Upper lobe of right lung (tissue), 1 donor: ENCODE measurements at places on chromosomes 3 and 15.

DNA sequence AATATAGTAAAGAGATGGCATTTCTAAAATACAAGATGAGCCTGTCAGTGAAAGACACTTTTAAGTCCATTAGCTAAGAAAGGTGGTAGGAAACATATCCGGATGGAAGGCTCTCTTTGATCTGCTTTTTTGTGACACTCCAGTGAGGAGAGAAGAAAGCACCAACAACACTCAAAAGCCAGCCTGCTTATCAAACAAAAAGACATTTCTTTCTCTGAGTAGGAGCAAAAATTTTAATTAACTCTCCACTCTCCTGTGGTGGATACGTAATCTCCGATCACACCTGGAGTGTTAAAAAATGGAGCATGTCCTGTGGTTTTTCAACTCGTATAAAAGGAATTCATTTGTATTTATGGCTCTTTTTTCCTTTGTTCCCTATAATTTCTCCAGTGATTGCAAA lies 65.3 kb downstream of the OXNAD1 start:
- no peak for DNase-seq

DNA sequence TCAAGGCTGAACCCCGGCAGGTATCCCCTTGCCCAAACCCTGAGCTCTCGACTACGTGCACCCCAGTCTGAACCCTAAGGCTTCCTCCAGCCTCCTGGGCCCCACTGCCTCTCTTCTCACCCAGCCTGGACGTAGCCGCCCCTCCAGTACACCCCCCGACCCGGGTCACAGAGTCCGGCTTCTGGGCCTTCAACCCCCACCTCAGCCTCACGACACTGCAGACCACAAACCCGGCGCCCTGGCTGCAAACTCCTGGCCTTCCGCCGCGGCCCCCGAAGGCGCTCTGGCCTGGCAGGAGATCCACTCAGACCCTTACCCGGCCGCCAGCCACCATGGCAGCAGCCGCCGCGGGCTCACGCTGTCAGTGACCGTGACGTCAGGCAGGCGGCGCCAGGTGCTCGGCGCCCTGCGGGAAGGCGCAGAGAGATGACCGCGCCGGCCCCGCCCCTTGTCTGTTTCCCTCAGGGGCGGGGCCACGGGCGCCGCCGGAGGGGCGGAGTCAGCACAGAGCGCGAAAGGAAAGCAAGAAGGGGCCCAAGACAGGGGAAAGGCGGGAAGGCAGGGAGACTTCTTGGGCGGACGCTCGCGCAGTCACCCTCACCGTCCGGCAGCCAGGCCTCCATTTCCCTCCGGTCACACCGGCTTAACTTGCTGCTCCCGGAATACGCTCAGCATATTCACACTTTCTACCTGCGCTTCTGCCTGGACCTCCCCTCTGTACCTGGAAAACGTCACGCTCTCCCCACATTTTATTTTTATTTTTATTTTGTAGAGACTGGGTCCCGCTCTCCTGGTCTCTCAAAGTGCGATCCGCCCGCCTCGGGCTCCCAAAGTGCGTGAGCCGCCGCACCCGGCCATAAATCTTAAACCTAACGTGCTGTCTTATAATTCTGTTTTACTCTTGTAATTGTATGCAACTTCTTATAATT lies at the start of gene RMDN3:
Gene RMDN3 (minus strand): TSS at position 372 of the 929 bp plus-strand sequence. CDS start 471 bp downstream, outside the sequence.
- peak; percentile 97 for DNase-seq

- DNase-seq = no peak
Observed at GRCh38 chr3:117563063-117563462, 853.5 kb downstream of the TUSC7 start.

- no peak for DNase-seq
Observed at GRCh38 chr3:65785065-65785645, 253.6 kb downstream of the MAGI1 start.

DNA sequence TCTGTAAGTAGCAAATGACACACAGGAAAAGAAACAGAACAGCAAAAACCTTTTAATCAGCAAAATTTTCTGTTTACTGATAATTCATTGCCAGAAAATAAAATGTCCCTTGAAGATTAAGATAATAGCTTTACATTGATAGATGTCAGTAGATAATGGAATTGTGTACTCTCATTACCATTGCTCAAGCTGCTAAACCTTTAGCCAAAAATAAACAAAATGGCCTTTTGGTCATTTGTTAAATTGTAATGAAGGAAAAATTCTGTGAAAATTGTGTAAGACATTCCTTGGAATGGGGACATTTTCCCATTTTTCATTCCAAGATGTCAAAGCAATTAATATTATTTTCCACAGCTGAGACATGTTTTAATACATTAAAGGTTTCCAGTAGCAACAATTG lies 189.8 kb downstream of the PLOD2 start:
- DNase-seq = no peak

DNA sequence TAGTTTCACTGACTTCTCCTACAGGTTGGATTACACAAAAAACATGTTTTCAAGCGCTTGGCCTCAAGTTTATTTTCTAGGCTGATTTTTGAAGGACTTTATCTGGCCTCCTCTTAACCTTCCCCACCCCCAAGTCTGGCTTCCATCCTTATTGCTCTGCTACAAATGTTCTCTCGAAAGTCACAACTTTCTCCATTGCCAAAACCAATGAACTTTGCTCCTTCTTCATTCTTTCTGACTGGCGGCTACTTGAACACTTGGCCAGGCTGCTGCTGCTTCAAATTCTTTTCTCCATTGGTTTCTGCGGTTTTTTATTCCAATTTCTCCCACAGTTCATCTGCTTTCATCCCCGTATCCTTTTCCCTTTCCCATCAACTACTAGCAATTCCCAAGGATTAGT lies 106.6 kb downstream of the TOP2B start:
- no peak for DNase-seq

DNA sequence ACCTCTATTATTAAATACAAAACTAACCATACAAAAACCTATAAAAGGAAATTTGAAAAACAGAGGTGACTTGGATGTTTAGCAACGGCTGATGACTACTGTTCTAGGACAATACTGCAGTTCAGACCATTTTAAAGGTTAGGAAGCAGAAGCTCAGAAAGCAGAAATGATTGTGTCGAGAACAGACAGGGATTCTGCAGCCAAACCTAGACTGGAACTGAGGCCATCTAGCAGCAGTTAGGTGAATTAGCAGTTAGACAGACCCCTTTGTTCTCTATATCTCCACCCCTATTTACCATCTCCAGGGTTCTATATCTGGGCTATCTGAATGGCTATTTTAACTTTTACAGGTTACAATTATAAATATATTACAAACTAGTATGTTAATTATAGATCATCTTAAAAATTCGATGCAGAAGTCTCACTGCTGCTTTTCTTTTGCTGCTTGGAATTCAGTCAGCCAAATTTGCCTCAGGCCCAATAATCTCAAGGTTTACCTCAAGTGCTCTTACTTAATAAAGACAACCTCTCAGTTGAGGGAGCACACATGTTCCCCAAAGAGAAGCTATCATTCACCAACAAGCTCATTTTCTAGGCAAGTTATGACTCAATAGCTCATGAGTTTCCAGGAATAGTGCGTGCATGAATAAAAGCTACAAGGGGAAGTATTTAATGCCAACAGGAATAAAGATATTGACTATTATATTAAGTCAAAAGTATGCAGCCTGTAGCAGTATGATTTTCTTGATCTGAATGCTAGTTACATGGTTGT lies 9.3 kb upstream of the IL1RAP start:
- DNase-seq = no peak

DNA sequence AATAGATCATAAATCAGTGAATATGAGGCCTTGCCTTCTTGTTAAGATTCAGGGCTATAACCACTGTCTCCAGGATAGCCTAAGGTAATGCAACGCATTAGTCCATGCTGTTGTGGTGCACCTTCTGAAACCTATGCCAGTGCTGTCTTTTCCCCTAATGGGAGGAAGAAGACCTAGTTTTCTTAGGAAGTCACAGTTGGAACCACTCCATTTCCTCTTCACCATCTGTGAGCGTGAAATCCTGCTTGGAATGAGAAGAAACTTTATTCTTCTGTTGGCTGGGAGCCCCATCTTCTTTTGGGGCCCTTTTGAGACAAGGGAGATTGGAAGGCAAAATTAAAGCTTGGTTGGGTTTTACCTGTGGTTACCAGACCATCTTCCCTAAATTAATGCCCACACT lies 25.9 kb upstream of the SLC7A14 start:
- no peak for DNase-seq

DNA sequence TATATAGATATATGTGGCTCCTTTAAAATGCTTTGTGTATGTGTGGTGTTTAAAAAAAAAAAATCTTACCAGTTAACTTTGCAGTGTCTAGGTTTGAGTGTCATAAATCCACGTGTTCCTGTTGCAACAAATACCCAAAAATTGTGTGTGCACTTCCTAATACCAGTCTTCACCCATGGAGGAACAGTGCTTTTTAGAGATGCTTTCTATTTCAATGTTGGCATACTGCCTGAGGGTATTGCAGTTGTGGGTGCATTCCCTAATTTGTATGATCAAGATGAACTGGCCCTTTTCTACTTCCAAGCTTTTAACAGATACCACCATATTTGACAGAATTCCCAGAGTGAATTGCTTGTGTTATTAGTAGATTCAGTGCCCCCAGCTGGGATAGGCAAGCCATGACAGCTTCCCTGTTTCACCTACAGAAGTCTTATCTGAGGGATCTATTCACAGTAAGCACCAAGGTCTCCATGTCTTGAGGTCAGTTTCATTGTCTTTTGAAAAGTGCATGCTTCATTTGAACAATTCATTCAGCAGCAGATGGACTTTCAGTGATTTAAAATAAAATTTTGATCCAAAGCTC lies 68.9 kb upstream of the GOLGA6B start:
- no peak for DNase-seq

- DNase-seq = no peak
Observed at GRCh38 chr3:184085389-184085852, 11.4 kb upstream of the HTR3E start.

GRCh38 chr3:51670053-51670822 lies 814 bp upstream of the TEX264 start:
- DNase-seq = peak; percentile 46
